Suppressor macrophage treated with lipopolysaccharide for 4 hours (primary cell): ENCODE measurements at places on chromosomes 3 and 15.

- no peak for DNase-seq
Observed at GRCh38 chr3:9183811-9184460, 65.5 kb downstream of the SRGAP3 start.

- no peak for DNase-seq
Observed at GRCh38 chr15:68638953-68639515, 60.2 kb downstream of the CORO2B start.

DNA sequence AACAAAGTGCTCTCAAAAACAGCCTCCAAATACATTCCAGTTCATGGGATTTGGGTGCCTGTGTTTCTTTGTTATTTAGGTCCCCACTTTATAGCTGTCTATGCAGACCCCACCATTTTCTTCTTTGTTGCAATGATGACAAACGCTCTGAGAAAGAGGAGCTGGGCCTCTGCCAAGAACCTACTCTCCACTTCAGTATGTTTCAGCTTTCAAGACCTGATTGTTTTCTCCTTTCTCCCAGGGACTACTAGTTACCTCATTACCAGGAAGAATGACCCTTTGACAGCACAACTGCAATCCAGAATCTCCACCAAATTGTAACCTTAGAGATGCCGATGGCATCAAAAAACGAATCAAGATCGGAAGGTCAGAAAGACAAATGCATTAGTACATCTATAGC is 236.8 kb downstream of the MEIS2 start:
- no peak for DNase-seq

- DNase-seq, result peak; percentile 78
Observed at GRCh38 chr3:157159037-157159761, 748 bp downstream of the CCNL1 start.

GRCh38 chr3:183158551-183159006 is 4.0 kb downstream of the LAMP3 start:
- peak; percentile 95 for DNase-seq

DNA sequence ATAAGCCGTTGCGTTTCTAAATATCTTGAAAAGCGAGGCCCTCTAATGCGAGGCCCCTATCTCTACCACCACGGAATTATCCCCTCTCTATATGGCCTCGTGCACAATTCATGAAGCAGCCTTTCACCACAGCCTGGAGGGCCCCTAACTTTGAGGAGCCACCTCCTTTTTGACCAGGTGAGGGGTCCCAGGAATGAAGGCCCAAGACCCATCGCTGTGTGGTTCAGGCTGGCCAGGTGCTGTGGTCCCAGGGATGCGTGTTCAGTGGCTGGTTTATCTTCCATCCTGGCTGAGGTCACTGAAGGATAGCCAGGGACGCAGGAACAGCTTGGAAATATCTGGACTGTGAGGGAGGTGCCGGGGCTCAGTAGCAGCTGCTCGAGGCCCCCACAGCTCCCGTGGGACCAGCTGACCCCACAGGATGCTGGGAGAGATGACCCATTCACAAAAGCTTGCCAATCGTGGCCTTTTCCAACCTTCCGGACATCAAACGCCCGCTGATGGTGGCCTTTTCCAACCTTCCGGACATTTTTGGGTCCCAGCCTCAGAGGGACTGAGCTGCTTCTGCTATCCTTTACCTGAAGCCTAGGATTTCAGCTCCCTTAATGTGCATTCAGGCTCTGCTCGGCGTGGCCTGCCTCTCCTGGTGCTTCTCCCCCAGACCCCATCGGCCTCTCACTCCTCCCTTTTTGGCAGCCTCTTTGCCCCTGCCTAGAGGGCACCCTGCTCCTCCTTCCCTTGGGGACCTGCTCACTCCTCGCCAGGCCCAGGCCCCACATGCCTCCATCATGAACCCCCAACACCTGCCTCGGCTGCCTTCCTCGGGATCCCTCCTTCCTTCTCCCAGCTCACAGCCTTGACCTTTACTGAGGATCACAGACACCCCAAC is 140.9 kb downstream of the CHSY1 start:
- no peak for DNase-seq

- peak; percentile 26 for DNase-seq
Observed at GRCh38 chr3:60954048-60954447, 297.2 kb downstream of the FHIT start.

DNA sequence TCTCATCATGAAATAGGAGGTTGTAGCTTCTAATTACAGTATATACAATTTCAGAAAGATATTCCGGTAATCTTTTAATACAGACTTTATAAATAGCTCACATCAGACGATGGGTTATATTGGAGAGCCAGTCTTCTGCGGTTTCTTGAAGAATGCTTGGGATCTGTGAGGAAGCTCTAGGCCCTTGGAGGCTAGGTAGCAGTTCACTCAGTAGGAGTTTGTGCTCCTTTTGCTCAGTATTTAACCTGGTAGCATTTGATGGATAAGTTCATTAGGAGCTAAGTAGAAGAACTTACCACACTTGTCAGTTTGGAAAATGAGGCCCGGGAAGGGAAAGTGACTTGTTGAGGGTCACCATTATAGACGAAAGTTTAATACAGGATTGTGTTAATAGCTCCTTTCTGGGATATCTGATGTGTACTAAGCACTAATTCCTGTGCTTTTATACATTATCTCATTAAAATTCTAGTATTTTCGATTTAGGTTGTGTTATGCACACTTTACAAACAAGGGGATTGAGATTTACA is 2.8 kb downstream of the FNDC3B start:
- DNase-seq, result no peak

DNA sequence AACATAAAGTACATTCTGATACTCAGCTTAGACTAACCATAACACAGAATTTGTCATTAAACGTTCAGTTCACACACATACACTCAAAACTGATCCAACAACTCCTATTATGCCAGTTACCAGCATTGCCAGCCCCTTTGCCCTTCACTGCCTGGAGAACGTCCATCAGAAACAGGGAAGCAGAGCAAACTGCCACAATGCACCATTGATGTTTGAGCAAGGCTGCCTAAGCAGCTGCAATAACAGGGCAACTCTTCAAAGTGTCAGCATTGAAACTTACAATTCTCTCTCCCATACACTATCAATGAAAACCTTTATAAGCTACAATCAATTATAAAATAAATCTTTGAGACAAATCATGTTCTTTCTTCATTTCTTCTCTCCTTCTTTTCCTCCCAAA is 85.1 kb downstream of the ZBTB20 start:
- no peak for DNase-seq

DNA sequence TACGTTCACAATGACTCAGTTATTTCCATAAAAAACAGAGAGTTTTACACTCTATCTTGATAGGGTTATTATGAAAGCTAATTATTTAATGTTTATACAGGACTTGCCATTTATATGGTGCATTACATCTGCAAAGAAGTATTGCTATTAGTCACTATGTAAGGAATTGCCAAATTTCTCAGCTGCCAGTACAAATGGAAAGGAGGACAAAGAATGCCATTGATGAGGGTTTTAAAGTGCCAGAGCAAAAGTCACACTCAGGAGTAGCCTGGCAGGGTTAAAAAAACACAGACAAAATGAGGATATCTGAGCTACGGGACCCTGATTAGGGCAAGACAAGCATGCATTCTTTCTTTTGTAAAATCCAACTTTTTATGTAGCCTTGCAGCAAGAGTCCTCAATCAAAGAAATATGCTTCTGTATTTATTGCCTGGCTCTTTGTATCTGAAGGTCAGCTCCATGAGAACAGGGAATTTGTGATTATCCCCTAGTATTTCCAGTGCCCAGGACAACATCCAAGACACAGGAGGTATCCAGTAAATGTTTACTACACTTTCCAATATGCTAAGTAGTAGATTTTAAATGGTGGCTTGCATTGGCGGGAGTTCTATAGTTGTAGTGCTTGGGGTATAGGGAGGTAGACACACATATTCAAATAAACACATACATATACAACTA is 1013.6 kb downstream of the ROBO1 start:
- no peak for DNase-seq

DNA sequence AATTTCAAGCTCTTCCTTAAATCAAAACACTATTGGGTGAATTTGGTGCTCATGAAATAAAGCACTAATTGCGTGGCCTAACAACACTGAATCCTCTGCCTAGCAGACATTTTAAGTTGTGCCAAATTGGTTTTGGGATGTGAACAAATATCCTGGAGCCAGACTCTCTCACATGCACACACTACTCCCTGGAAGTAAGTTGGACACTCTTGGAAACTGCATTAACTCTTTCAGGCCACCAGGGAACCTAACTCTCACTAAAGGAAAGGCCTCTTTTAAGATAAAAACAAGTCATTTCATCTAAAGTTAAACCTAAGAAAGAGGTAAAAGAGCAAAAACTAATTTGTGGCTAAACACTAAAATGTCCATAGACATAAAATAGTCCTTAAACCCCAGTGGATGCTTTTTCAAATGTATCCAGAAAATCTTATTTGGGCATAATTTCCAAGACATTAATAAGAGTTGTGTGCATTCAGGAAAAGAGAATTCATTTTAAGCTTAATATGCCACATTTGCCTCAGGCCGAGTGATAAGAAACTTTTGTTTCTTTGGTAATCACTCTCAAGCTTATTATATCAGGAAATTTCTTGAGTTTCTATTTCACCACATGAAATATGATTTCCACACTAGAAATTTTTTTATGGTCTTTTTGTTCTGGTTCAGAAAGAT is 61.8 kb downstream of the ZBTB20 start:
- DNase-seq, result no peak

DNA sequence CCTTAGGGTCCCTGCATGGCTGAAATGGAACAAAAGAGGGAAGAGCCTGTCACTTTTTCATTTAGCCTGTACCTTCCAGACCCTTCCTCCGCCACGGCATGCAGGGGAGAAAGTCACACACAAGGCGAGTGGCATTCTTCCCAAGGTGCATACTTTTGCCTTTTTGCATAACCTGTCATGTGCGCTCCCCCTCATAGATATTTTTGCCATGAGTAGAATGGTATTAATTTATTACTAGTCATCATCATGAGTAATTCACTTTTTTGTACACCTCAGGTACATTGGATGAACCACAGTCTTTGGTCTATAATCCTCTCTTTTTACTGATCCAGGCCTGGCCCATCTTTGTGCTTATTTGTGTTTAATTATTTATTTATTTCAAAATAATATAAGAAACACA is 8.9 kb upstream of the BUB1B start:
- no peak for DNase-seq

DNA sequence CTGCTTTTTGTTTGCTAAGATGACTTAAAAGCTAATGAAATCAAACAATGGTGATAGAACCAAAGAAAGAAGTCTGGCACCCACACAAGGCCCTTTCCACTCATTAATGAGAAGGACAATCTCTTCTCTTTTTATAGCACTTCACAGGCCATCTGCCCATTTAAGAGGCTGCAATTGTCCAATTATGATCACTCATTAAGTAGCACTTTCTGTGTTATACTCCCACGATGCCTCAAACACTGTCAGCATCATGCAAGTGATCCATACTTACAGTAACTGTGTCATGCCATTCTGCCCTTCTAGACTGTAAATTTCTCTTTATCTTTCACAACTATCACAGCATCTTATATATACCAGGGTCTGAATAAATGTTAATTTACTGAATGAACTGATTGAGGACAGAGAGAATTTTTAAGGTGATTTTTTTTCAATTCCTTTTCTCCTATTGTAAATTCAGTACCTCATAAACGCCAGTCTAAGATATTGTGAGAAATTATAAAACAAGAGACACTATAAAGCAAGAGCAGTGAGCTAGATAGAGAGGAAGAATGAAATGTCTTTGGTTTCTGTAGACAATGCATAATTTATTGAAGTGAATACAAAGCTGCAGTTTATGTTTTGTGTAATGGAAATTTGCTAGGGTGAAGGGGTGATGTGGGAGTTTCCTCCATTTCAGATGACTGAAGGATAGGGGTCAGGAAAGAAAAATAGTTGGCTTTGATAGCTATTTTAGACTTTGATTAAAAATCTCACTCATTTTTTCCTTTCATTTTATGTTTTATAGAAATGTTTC is 17.3 kb downstream of the CD200 start:
- DNase-seq, result no peak

DNA sequence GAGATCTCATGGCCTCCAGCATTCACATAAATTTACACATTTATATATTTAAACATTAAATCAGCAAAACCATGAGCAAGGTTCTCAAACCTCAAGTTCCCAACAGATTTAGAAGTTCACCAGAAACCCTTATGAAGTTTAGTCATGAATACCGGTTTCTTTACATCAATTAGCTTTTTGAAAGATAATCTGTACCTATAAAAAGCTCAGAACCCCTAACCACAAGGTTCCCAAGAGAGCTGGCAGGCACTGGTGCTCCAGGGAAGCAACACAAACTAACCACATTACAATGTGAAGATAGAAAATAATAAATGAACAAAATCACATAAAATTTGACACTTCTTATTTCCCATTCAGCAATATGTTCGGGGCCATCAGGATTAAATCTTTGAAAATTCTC is 150.9 kb downstream of the FBN1 start:
- DNase-seq, result no peak

DNA sequence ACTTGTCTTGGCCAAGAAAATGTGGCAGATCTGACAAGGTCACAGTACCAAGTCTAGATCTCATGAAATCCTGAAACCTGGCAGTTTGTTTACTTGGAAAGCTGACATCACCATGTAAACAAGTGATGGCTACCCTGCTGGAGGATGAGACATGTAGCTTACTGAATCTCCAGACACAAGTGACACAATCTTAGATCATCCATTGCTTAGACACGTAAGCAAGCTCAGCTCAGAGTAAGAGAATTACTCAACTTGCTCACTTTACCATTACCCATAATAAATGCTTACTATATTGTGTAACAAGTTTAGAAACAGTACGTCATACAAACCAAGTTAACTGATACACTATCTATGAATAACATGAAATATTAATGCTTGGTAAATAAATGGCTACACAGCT is 263.8 kb downstream of the TBC1D5 start:
- peak; percentile 60 for DNase-seq

DNA sequence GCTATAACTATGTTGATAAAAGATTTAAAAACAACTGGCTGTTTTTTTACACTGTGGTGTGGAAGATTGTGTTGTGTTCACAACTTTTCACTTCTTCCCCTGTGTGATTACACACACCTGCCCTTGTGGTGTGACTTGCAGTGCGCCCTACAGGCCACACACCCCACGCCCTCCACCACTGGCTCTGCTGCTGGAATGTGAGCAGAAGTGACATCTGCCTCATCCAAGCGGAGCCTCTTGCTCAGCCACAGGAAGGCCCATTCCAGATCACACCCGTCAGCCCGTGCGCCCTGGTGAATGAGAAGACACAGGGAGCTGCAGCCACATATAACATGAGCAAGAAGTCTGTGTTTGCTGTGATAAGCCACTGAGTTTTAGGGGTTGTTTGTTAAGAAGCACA is 7.0 kb downstream of the CCR2 start:
- no peak for DNase-seq
